ENCODE measurements at places on chromosomes 3 and 15.

DNA sequence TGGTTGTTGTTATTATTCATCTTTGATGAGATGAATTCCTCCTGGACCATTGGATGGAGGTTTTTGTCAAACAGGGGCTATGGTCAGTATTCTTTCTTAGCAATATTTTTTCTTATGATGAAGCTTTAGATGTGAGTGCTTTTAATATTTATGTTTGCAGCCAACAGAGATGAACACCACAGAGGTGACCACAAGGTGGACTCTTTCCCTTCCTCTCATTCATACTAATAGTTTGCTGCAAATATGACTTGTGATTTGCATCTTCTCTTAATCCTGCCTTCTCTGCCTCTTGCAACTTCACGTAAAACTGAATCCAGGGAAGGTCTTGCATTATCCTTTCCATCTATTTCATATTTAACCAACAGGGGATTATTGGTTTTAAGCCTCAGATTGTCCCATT is 473.1 kb upstream of the UBE2E2 start:
- DNase-seq = no peak

DNA sequence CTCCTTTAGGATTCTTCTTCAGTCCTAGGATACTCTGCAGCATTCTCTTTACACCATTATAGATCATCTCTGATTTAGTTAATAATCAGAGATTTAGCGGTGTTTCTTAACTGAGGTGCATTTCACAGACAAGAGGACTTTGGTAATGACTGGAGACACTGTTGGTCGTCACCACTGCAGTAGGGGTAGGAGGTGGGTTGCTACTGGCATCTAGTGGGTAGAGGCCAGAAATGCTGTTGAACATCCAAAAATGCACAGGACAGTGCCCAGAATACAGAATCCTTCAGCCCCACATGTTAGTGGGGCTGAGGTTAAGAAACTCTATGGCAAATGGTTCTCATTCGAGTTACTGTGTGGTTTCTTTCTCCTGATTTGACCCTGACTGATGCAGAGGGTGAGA is 80.4 kb upstream of the LMCD1 start:
- no peak for DNase-seq

DNA sequence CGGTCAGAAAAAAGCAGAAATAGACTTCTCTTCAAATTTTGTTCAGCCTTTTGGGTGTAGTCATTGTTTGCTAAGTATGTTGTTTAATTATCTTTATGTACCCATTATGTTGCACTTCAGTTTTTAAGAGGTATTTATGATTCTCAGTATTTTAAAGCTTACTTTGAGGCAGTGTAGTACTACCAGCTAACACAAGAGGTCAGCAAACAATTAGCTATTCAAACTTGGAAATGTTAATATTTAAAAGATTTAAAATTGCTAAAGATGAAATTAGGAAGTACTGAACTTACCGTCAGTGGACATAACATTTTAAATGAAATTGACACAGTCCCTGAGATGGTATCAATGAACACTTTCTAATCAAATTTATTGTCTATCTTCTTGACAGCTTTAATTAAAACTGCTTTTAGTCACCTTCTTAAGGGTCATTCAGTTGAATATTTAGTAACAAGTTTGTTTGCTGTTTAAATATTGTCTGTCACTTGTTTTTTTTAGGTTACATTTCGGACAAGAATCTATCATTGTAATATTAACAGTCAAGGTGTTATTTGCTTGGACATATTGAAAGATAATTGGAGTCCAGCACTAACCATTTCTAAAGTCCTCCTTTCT is 28.1 kb downstream of the NKIRAS1 start:
- DNase-seq = no peak

DNA sequence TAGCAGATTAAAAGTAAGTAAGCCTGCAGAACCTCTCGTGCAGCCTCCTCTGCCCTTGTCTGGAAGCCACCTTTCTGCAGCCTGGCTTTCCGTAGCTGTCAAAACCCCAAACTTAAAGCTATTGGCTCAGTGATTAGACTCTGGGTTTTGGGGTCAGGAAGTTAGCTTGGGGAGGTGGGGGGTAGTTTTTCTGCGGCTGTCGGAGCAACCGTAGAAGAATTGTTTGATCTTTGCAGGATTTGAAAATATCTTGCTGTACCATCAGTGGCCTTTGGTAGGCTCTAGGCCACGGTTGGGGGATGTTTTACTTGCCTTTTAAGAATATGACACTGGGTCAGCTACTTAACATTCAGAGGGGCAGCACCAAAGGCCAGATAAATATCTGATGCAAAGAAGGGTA is 88.4 kb upstream of the RASGRP1 start:
- no peak for DNase-seq

DNA sequence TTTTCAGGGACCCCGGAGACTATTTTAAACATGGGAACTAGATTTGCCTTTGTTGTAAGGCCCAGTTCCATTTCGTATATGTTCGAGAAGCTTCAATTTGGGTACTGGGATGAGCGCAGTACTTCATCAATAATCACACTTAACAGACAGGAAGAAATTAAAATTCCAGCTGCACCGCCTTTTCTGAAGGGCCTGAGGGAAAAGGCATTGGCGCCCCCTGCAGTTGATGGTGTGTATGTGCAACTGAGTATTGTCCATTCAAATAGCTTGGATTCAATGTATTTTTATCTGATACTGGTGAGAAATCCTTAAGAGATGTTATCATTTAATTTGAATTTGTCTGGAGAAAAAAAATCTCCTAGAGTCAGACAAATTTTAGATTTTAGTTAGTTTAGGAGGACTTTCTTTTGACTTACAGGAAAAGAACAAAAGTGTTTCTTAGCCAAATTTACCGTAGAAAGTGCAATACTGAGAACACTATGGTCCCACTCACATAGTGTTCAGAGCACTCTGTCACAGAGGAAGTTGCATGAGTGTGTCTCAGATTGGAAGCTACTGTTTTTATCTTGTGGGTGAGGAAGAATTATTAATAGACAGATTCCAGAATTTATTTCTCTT is 5.4 kb upstream of the ALDH1A2 start:
- peak; percentile 33 for DNase-seq

- no peak for DNase-seq
Observed at GRCh38 chr15:26128611-26129140, 265.5 kb upstream of the ATP10A start.

DNA sequence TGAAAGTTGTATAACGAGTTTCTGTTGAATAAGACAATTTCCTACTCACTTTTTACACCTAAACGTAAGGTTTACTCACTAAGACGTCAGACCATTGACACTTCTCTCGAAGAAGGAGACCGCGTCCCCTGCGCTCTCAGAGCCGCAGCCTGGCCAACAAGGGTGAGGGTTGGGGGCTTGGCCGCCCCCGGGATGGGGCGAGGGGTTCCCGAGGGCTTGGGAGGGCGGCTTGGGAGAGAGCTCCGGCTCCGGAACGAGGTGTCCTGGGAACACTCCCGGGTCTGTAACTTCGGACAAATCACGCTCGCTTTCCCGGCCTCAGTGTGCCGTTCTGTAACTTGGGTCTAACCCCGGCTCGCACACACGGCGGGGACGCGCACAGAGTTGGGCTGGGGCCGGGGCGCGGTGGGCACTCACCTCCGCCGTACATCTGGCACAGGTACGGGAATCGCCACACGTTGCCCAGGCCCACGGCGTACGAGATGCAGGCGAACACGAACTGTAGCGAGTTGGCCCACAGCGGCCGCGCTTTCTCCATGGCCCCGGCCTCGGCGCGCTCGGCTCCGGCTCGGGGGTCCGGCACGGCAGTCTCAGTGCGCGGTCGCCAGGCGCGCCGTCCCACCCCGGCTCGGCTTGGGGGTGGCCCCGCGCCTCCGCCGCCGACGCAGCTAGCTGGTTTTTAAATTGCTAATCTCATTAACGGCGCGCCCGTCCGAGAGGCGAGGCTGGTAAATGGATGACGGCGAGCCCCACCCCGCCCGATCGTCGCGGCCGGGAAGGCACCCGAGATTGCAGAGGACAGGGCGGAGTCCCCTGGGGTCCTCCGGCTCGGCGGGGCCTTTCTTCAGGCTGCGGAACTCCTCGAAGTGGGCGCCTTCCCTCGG is at the start of gene SLC6A20:
Gene SLC6A20, minus strand, starts transcription at position 655 of the 884 bp plus-strand sequence. Its CDS starts 117 bp downstream, at position 538.
- no peak for DNase-seq

DNA sequence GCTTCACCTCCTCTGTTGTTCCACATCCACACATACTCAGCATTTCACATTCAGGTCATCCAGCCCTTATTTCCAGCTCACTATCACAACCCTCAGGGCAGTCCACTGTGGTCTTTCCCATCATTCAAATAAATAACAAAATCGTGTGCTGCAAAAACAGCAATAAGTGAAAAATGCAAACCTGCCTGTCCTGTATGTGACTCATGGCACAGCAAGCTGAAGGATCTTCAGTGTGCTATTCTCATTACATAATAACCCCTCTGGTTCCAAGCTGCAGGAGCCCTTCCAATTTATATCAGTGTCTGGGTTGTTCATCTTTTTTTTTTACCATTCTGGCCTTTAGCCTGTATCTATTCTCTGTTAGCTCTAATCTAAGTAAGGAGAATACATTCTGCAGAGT is 185.3 kb upstream of the UBE2E2 start:
- DNase-seq = no peak

GRCh38 chr15:42012241-42012640 is 8.6 kb downstream of the PLA2G4E start:
- DNase-seq = no peak

DNA sequence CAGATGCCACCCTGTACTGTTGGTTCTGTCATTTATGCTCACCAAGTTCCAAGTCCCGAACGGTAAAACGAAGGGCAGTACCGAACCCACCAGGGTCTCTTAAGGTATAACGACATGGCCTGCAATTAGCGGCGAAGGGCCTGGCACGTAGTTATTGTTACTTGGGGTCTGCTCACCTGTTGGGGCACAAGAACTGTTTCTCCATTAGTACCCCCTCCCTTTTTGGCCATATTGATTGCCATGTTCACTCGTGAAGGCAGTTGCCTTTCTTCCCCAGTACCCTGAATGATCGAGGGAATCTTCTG is 435 bp downstream of the IL17RB start:
- no peak for DNase-seq

- no peak for DNase-seq
Observed at GRCh38 chr3:170493712-170494182, 75.1 kb downstream of the CLDN11 start.

DNA sequence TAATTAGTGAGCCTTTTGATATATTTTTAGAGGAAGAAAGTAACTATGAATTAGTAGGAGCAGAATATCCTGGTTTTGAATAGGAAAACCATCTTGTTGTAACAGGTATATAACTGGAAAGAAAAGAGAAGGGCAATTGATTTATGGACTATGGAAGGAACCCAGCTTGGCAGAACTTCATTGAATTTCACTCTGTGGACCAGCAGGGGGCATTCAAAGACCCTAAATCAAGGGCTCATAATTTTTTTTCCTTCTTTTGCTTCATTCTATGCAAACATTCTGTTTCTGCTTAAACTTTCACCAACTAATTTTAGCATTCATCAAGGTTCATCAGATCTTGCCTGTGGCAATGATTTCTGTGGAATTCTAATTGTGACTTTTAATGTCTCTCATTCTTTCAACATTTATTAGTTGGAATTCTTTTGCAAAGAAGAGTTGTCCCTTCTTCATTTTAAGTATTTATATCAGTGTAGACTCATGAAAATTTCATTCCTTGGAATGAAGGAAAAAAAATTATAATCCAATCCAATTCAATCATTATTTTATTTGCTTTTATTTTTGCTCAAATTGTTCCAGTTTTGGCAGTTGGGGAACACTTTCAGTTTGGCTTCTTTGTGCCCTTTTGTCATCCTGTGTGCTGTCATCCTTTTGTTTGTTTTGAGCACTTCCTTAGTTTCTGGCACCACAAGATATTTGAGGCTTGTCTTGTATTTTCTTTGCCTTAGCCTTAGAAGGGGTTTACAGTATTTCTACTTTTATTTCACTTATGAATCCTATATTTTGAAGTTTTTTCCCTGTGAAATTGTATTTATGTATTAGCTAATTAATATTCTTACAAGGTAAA is 30.4 kb downstream of the NXPE3 start:
- DNase-seq = no peak

DNA sequence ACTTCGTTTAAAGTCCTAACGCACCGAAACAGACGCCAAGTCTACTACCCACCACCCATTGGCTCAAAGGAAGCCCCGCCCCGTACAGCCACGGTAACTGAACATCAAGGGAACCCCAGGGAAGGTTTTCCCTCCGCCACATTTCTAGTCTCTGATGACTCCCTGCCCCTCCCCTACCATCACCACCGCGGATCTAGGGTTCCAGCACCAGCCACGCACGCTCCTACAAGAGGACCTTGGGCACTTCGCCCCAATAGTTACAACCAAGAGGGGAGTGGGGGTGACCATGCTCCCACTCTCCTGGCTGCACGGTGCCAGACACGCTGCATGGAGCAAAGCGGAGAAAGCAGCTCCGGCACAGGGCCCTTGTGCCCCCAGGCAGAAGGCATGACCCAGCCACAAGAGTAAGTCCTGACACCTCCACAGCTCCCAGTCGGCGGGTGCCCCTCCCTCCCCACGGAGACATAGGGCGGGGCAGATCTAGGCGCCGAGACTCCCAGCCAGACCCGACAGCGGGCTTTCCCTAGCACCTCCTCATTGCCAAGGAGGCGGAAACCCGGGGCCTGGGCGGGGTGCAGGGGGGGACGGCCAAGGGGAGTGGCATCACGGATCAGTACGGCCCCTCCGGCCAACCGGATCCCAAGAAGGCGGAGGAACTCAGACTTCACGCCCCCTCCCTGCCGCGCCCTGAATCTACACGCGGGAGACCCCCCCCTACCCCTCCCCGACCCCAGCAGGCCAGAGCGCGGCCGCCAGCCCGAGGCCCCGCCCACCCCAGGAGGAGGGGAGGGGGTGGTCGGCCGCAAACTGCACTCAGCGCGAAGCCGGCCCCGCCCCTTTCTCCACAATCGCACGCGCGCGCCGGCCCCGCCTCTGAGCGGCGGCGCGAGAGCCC is 936 bp downstream of the SIN3A start:
- DNase-seq = peak; percentile 86

Measured in omental fat pad (tissue), 4 donors.